ENCODE measurements at places on chromosomes 11 and 22.

DNA sequence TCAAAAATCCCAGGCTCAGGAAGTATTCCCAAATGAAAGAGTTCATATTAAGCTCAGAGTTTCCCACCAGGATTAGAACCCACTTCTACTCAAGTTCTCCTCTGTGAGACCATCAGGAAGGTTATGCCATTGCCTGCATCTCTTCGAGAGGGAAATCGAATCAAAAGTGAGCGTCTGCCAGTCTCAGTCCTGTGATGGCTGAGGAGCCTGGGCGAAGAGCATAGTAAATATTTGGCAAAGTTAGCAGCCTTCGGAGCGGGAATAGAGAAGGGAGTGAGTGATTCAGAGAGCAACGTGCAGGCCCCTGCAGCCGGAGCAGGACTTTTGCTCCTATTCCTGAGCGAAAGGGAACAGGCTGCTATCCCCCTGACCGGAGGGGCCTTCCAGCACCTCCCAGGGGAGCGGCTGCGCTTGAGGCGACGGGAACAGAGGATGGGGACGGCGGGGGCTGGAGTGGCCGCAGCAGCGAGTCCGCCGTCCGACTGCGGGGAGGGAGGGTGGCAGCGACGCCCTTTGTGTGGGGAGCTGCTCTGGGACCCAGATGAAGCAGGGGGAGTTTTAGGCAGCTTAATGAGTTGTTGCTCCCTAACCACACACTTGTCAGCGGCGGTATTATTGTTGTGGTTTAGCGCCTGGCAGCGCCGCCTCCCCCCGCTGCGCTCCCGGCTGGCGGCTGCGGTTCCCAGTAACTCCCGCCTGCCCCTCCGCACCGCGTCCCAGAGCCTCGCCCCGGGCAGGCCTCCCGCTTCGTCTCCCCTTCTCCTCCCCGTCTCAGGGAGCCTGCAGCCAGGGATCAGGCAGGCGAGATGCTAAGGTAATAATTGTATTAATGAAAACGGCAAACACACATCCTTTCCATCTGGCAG, 21.7 kb upstream of the NRGN start:
- no peak for DNase-seq

GRCh38 chr22:27032091-27032761, 374.8 kb downstream of the MIAT start:
- no peak for DNase-seq

DNA sequence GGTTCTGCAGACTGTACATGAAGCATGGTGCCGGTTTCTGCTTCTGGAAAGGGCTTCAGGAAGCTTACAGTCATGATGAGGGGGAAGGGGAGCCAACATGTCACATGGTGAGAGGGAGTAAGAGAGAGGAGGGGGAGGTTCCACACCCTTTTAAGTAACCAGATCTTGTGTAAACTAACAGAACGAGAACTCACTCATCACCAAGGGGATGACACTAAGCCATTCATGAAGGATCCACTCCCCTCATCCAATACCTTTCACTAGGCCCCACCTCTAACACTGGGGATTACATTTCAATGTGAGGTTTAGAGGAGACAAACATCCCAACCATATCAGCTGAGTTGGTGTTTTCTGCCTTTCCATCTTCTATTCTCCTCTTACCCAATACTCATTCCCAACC, 83.5 kb downstream of the BDNF start:
- DNase-seq, result no peak

DNA sequence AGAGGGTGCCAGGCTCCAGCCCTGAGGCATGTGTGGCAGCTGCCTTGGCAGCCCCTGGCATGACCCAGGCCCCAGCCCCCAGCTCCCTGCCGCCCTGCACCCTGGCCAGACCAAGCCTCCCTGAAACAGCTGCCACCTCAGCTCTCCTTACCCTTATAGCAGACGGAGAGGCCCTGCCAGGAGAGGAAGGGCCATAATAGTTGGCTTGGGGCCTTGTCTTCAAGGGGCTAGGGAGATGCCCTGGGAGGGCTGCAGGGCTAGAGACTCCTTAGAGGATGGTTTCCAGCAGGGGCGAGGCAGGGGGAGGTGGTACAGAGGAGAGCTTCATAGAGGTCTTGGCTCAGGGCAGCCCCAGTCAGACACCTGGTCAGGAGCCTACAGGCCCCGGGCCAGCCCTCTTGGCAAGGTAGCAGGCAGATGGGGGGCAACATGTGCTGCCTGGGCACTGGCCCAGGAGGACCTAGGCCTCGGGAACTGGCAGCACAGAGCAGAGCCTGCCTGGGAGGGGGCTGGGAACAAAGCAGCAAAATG, 13.0 kb downstream of the SMTN start:
- no peak for DNase-seq

- DNase-seq, result no peak
Measured at GRCh38 chr11:61484541-61484940, 24.0 kb upstream of the LRRC10B start.

GRCh38 chr11:131724436-131724975, 354.1 kb downstream of the NTM start:
- no peak for DNase-seq

DNA sequence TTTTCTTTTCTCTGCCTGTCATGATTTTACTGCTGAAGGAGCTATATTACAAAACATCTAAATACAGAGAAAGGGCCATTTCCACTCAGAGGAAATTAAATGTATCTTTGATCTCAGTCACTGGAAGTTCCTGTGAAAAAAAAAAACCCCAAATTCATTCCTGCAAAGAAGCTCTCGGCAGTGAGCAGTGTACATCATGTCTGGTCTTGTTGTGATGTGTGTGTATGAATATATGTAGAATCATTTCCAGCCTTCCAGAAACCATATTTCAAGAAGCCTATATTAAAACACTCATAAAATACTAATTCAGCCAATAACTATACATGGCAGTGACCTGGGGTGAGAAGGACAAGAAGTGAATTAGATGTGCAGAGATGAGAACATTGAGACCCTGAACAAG, 393.2 kb upstream of the TENM4 start:
- no peak for DNase-seq

GRCh38 chr11:108122166-108122628, 830 bp downstream of the ACAT1 start:
- DNase-seq, result no peak

DNA sequence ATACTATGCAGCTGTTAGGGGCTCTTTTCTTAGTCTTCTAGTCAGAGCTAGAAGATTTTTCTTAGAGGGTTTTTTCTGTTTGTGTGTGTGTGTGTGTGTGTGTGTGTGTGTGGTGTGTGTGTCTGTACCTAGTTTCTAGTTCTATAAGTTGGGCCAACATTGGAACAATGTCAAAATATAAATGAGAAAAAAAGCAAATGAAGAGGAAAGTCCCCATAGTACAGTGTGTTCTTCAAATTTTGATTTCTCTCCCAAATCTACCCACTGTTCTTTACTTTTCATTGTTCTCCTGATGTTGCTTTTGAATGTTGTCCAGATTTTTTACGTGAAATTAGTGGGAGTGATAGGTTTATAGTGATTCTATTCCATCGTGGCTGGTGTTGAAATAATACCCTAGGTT, 2153.4 kb upstream of the RAG2 start:
- no peak for DNase-seq

DNA sequence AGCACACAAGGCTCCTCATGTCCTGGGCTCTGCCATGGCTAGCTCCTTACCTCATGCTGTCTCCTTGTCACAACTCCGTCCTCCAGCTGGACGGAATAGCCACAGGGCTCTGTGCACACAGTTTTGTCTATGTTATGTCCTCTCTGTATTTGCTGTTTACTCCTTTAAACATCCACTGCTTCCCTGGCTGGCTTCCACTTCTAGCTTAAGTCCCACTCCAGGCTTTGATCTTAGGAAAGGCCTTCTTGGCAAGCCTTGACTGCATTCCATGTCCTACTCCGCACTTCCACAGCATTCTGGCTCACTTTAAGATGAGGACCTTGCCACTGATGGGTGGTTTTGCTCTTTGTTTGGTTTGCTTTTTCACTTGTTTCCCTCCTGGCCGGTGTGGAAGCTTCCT, 22.9 kb upstream of the ROBO3 start:
- no peak for DNase-seq

DNA sequence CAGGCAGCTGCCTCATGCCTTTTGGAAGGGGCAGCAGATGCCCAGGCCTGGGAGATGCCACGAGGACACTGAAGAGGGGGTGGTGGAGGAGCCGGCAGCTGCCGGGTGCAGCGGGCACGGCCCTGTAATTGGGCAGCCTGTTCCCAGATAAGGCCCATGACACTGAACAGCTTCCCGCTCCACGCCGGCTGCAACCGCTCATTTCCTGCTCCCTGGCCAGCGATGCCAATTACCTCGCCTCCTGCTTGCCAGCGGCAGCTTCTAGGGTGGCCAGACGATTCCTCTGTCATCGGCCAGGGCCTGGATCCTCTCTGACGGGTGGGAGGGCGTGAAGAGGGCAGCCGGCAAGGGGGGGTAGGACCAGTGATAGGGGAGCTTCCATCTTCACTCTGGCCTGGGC, 22.8 kb downstream of the FLRT1 start:
- no peak for DNase-seq

GRCh38 chr11:119181677-119182412, 3.4 kb upstream of the NHERF4 start:
- DNase-seq, result no peak

DNA sequence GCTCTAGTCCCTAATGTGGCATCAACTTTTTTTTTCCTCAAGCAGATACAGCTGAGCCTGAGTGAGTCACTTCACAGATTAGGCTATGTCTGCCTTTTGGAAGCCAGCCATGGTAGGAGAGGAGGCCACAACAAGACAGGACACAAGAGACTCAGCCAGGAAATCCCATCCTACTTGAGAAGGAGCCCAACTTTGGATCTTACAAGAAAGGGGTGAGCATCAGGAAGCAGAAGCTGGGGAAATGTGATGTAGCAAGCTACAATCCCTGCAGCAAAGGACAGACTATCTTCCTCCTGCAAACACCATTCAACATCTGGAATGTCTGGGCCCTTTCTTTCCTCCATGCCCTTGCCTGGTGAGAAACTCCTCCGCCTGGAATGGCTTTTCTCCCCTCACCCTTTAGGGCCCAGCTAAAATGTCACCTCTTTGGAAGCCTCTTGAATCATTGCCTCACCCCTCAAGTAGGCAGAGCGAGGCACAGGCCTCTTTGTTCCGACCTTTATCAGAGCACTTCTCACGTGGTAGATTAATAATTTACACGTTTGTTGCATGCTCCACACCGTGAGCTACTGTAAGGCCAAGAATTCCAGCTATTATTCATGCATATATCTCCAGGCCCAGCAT, 156.4 kb upstream of the PITPNB start:
- no peak for DNase-seq

DNA sequence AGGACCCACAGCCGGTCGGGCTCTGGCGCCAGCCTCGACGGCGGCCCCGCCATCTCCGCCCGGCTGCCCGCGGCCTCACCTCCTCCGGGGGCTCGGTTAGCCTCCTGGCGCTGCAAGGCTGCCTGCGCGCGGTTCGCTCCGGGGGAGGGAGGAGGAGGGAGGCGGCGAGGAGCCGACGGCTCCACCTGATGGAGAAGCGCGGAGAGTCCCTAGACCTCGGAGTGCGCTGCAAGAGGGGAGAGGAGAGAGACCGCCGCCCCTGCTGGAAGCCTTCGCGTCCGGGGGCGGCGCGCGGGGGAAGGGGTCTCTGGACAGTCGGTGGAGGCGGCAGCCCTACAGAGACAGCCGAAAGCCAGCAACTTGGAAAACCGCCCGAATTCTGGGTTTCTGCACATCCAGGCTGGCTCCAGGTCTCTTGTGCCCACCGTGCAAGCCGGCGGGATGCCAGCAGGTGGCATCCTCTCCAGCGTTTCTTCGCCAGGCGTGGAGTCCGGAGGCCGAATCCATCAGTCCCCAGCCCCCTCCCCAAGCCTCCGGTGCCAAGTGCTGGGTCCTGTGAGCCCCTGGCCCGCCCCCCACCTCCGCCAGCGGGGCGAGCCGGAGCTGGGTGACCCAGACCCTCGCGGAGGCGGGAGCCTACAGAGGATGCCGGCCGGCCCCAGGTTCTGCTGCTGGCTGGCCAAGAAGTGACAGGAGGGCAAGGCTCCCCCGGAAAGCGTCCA, 2.9 kb upstream of the KIRREL3 start:
- DNase-seq, result no peak

GRCh38 chr11:76609736-76610370, 60.7 kb downstream of the LRRC32 start:
- no peak for DNase-seq

- DNase-seq, result no peak
Measured at GRCh38 chr11:118618115-118618990, 10.9 kb downstream of the PHLDB1 start.

DNA sequence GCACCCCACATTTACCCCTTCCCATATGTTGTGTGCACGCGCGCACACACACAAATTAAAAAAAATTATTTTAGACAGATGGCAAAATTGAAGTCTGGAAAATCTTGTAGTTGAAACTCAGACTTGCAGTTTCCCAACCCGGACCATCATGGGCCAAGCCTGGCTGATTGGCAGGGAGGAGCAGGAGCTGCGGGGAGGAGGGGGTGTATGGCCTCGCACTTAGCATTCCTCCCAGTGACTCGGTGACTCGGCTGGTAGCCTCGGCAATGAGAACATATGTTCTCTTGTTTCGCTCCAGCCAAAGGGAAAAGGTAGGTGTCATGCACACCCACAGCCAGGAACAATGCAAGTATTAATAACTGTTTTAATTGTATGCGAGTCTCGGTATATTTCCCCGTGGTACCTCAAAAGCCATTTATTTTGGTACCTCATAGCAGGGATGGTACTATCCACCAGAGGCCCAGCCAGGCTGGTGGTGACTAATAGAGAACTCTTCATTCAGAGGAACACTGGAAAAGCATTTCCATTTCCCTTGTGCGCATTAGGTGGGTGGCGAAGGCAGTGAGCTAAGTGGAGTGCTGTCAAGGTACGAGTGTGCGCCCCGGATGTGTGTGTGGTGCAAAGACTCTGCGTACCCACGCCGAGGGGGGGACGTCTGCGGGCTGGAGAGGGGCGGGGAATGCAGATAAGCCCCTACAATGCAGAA, 92.5 kb downstream of the DSCAML1 start:
- no peak for DNase-seq

- DNase-seq, result no peak
Measured at GRCh38 chr11:62233730-62234129, 8.3 kb upstream of the SCGB1D2 start.

- DNase-seq, result no peak
Measured at GRCh38 chr11:44143987-44144909, 48.8 kb downstream of the EXT2 start.

DNA sequence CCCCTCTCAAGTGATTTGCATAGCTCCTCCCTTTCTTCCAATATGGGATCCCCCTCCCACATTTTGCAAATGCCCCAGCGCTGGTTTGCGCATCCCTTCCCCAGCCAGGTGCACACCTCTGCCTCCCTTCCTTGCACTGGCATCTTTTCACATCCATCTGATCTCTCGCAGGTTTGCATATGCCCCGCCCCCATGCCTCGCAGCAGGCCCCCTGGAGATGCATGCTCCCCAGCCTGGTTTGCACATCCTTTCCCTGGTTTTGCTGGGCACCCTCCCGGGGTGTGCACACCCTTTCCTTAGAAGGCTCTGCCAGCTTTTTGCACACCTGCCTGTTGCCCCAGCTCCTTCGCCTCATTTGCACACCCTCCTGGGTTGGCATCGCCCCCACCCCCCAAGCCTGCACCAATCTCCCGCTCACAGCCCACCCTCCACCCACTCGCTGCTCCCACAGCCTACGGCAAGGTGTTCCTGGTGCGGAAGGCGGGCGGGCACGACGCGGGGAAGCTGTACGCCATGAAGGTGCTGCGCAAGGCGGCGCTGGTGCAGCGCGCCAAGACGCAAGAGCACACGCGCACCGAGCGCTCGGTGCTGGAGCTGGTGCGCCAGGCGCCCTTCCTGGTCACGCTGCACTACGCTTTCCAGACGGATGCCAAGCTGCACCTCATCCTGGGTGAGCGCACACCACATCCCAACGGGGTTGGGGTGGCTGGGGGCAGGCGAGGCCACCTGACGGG, 917 bp downstream of the RPS6KA4 start:
- no peak for DNase-seq

Measured in stimulated activated CD4-positive, alpha-beta T cell treated with anti-CD3 and anti-CD28 coated beads, TNF-alpha, amount 100 ng/mL, for 24 hours (primary cell).